Spinal cord (tissue), 10 donors: ENCODE measurements at places on chromosomes 5 and 9.

DNA sequence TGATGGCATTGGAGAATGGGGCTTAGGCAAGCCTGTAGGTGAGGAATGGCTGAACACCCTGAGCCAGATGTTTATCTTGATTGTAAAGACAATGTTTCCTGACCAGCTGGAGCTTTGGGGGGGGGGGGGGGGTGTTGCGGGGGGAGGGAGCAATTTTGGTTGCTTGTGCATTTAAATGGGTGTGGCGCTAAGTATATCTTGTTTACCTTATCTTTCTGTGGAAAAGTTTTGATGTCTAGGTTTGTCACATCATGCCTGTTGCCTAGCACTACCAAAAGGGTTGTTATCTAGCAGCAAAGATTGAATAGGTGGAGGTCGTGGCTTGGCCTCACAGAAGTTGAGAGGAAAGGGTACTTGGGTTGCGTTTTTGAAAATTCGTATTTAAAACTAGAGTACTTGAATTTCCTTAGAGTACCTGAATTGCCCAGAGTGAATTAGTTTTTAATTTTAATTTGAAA is 1.3 kb downstream of the SMAD5 start:
- no peak for DNase-seq
- peak overlapping the region; percentile 70 for H3K4me3 ChIP-seq
- H3K27me3 ChIP-seq, result no peaks in the 10 kb centered on the region
- no peaks in the 10 kb centered on the region for H3K36me3 ChIP-seq
- H3K27ac ChIP-seq, result no peak overlapping the region

DNA sequence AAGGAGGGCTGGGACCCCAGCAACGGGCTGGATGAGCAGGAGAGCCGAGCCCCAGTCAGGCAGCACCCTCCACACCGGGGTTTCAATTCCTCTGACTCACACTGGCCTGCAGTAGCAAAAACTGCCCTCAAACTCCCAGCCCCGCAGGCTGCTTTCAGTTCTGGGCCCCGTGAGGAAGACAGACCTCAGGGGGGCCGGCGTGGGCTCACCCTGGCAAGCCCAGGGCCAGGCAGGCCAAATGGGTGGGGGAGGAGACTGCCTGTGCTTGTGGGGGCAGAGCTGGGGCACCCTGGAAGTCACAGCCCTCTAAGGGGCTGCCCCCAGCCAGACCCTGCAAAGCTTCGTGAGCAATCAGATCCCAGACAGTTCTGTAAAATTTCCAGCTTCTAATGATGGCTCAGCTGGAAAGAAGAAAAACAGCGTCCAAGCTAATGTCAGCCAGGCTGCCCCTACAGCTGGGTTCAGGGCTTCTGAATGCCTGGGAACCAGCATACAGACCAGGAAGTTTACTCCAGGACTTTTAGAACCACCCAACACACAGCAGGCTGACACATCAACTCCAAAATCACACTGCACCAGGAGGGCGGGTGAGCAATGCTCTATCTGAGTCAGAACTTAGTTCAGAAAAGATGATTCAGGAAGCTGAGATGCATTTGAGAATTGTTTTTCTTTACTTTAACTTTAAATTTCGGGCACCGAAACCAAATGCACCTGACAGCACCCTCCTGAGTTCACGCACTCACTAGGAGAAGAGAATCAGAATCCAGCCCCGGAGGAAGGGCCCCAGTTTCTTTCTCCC is 34.7 kb downstream of the LPCAT1 start:
- peaks cover 7% of the 10 kb centered on the region for H3K4me1 ChIP-seq
- H3K27ac ChIP-seq, result no peak overlapping the region
- H3K27me3 ChIP-seq, result no peaks in the 10 kb centered on the region
- DNase-seq, result no peak
- peaks cover 97% of the 10 kb centered on the region for H3K36me3 ChIP-seq

DNA sequence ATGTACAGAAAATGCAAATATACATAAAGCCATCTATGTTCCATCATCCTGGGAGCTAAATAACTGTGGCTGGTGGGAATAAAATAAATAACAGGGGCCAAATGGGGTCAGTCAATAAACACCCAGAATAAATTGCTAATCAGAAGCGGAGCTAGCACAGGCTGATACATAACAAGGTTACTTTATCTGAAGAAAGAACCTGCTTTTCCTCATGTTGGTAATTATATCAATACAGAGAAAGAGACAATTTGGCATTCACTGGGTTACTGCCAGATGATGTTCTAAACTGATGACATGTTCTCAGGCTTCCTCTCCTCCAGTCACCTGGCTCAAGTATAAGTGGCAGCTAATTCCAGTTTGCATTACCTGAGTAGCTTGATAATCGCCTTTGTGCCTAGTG is 144.9 kb upstream of the CD180 start:
- no peaks in the 10 kb centered on the region for H3K27me3 ChIP-seq
- no peak overlapping the region for H3K4me3 ChIP-seq
- H3K27ac ChIP-seq, result no peak overlapping the region
- no peaks in the 10 kb centered on the region for H3K36me3 ChIP-seq
- DNase-seq, result no peak

- H3K27me3 ChIP-seq, result no peaks in the 10 kb centered on the region
- H3K36me3 ChIP-seq, result no peaks in the 10 kb centered on the region
- H3K27ac ChIP-seq, result no peak overlapping the region
- no peak overlapping the region for H3K4me3 ChIP-seq
- H3K4me1 ChIP-seq, result no peaks in the 10 kb centered on the region
These were observed 432.3 kb upstream of the EDIL3 start for GRCh38 chr5:84816746-84817547.

DNA sequence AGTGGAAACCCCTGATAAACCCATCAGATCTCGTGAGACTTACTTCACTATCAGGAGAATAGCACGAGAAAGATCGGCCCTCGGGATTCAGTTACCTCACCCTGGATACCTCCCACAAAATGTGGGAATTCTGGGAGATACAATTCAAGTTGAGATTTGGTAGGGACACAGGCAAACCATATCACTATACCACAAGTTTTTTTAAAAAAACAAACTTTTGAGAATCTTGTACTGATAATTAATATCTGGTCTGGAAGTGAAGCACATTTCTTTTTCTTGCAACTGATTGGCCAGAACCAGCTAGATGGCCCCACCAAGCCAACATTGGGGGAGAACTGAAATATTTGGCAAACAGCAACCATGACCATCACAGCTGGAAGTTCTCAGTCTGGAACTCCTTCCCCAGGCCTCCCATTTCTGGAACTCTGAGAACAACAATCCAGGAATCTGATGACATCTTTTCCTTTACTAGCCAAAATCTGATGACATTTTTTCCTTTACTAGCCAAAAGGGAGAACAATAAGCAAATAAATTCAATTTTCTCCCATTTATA is 51.8 kb upstream of the CDKN2B start:
- H3K4me1 ChIP-seq, result no peaks in the 10 kb centered on the region
- H3K4me3 ChIP-seq, result no peak overlapping the region
- H3K27ac ChIP-seq, result no peak overlapping the region

DNA sequence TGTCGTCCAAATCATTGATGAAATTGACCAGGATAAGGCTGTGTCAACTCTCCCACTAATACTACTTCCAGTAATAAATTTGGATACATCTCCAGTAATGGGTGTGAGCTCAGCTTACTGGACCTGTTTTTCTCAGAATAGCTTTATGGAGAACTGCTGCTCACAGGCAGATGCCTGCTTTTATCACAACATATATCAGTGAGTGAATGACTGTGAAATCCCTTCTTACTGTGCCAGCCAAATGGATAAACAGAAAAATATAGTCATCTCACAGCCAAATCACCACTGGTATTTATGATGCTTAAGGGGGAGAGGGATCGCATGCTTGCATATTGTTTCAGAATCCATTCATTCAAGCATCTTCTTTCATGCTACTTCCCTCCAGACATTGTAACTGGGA is 148.4 kb upstream of the PAPPA start:
- DNase-seq, result no peak
- no peak overlapping the region for H3K27ac ChIP-seq
- no peak overlapping the region for H3K4me3 ChIP-seq
- no peaks in the 10 kb centered on the region for H3K27me3 ChIP-seq

DNA sequence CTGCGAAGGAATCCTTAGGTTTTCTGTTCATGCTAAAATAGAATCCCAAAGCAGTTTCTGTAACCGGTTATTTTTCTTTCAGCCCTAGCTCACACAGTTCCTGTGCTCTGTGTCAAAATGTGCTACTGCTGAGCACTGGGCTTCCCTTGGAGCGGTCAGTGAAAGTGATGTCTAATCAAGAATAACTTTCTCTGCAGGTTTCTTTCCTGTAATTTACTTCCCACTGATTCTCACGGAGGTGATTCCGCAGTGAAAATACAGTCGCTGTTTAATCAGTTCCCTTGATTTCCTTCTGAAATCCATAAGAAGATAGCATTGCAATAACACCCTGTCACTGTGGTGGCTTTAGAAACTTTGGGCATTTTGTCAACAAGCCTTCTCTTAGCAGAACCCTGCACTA is 112.0 kb upstream of the ISL1 start:
- no peak overlapping the region for H3K27ac ChIP-seq
- H3K4me3 ChIP-seq, result no peak overlapping the region
- H3K36me3 ChIP-seq, result no peaks in the 10 kb centered on the region
- no peak for DNase-seq
- no peaks in the 10 kb centered on the region for H3K27me3 ChIP-seq

- H3K36me3 ChIP-seq, result no peaks in the 10 kb centered on the region
- H3K4me1 ChIP-seq, result peaks cover 5% of the 10 kb centered on the region
- DNase-seq, result no peak
- no peaks in the 10 kb centered on the region for H3K27me3 ChIP-seq
- H3K27ac ChIP-seq, result no peak overlapping the region
These were observed 6.1 kb upstream of the PHF19 start for GRCh38 chr9:120882935-120883607.

DNA sequence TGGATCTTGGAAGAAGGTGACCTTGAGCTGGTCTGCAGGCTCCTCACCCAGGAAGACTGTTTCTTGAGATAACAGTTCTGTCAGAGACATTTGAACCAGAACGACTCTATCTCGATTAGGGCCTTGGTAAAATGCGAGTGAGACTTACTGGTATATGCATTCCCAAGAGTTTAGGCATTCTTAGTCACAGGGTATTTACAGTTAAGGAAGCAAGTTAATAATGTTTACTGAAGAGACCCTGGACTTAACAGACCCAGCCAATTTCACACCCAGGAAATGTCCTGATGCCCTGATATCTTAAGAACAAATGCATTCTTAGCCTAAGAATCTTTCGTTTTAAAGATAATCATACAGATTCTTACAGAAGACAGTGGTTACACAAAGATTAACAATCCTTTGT is 1867.2 kb upstream of the C9orf72 start:
- no peak overlapping the region for H3K4me3 ChIP-seq
- no peaks in the 10 kb centered on the region for H3K36me3 ChIP-seq
- no peaks in the 10 kb centered on the region for H3K27me3 ChIP-seq

GRCh38 chr9:38359689-38360385 is 32.7 kb upstream of the ALDH1B1 start:
- H3K27me3 ChIP-seq, result no peaks in the 10 kb centered on the region
- peaks cover 4% of the 10 kb centered on the region for H3K4me1 ChIP-seq
- no peaks in the 10 kb centered on the region for H3K36me3 ChIP-seq
- no peak overlapping the region for H3K27ac ChIP-seq
- DNase-seq, result no peak
- H3K4me3 ChIP-seq, result no peak overlapping the region

GRCh38 chr9:29208670-29209069 is 1635.4 kb upstream of the C9orf72 start:
- H3K27ac ChIP-seq, result no peak overlapping the region
- peaks cover 16% of the 10 kb centered on the region for H3K4me1 ChIP-seq
- H3K36me3 ChIP-seq, result no peaks in the 10 kb centered on the region
- H3K27me3 ChIP-seq, result peaks cover 16% of the 10 kb centered on the region
- DNase-seq, result no peak

DNA sequence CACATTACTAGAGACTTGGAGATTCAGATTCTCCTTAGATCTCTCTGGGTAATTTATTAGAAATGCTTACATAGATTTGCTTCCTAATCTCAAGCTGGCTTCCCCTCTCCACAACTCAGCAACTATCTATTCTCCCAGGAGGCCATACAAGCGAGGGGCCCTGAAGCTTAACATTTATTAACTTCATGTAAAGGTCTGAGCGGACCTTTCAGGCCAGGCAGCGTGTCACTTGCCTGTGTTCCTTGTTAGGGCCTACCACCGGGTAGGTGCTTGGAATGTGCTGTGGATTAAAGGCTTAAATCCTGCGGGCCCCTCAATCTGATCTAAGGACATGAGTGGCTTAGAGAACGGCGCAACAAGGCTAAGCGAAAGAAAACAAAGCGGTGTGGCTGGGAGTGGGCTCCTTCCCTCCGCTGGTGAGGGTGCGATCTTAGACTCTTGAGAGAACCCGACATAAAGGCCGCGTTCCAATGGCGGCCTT is 712 bp upstream of the HSPA4 start:
- peaks cover 25% of the 10 kb centered on the region for H3K4me1 ChIP-seq
- peaks cover 10% of the 10 kb centered on the region for H3K36me3 ChIP-seq
- peak overlapping the region; percentile 98 for H3K27ac ChIP-seq
- DNase-seq, result no peak
